ENCODE measurements at places on chromosomes 1 and 21.

DNA sequence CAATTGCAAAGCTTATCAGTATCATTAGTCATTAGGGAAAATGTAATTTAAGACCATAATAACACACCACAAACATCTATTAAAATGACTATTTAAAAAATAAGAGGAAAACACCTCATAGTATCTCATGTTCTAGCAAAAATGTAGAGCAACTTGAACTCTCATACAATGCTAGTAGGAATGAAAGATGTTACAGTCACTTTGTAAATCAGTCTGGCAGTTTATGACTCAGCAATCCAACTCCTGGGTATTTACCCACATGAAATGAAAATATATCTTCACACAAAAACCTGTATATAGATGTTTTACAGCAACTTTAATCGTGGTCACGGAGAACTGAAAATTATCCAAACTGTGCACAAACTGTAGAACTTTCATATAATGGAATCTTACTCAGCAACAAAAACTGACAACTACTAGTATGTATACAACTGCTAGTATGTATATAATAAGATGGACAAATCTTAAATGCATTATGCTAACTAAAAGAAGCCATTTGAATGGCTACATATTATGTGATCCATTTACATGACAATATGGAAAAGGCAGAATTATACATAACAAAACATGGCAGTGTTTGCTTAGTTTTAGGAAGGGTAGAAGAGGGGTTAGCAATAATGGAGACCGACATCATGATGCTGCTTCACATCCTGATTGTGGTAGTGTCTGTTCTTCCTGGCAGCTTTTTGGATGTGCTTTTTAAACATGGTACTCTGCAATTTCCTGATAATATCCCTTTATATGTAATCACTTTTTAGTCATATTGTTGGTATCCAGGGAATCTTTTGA, 267.0 kb downstream of the KCTD3 start:
- DNase-seq, result no peak

- DNase-seq, result no peak
Observed at GRCh38 chr1:210489491-210489890, 160.8 kb downstream of the HHAT start.

DNA sequence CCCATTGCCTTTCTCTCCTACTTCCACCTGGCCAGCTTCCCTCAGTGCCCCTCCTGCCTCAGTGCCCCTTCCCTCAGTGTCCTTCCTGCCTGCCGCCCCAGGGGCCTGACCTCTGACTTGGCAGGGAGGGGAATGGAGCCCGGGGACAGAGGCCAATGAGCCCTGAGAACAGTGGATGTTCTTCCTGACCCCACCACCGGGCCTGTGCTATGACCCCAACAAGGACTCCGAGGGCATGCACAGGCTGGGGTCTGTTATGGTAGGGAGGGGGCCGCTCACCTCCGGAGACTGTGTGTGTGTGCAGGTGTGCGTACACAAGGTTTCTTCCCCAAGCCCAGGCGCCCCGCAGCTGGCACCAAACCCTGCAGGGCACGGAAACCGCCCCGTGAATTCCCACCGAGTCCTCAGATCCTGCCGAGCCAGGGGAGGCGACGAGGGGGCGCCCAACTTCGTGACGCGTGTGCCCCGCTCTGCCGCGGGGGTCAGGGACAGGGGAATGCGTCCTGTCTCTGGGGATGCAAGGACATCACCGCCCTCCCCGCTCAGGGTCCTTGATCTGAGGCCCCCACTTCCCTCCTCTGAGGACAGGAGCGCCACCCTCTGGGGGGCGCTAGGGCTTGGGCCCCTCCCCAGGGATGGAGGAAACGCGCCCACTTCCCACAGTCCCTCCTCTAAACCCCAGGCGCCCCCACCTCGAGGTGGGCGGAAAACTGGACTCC, 766 bp downstream of the RAP1GAP start:
- no peak for DNase-seq

GRCh38 chr1:206545351-206545750, 38.0 kb downstream of the RASSF5 start:
- DNase-seq, result no peak

GRCh38 chr1:90133133-90133532, 138.2 kb downstream of the ZNF326 start:
- DNase-seq, result no peak

- no peak for DNase-seq
Observed at GRCh38 chr1:207427832-207428585, 26.1 kb upstream of the CR2 start.

DNA sequence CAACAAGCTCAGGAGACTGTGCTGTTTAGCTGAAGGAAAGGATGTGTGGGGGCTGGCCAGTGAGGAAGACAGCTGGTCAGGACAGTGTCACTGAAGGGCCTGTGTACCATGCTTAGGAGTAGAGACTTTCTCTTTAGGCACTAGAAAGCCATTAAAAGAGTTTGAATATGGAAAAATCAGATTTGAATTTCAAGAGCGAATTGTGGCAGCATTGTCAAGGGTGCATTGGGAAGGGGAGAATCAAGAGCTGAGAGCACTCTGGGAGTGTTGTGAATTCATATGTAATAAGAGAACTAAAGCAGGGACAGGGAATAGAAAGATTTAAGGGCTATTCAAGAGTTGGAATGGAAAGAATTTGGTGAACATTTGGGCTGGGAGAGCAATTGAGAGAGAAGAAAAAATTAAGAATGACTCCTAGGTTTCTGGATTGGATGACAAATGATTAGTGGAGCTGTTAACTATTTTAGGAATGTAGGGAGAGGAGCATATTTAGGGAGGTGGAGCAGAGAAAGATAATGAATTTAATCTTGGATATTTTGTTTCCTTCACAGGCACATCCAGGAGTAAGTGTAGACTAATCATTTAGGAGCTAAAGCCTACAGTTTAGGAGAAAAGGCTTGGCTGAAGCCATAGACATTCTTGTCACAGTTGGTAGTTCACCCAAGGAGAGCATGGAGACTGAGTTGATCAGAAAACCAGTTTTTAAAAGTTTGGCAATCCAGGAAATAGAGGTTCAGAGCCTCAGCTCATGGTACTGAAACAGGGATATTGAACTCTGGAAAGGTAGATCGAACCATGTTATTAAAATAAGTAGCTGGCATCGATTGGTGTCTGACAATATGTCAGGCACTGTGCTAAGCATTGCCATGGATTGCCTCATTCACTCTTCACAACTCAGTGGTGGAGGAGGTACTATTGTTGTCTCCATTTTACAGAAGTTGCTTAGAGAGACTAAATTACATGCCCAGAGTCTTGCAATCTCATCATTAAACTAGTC, 23.1 kb upstream of the TOR3A start:
- DNase-seq, result no peak

GRCh38 chr1:92563457-92564216, 76.9 kb upstream of the GFI1 start:
- no peak for DNase-seq

DNA sequence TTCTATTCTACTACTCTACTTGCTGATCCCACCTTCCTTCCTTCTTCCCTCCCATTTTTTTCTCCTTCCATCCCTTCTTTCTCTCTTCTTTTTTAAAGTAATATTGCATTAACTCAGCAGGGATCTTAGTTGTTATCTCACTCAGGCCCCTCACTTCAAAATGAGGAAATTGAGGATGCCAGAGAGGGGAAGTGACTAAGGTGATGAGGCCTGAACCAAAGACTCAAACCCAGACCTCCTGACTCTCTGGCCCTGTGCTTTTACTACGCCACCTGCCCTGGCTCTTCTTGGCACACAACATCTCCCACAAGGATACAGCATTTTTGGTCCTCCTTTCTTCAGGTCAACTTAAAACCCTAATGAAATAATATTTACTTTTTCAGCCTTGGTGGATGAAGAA, 151.7 kb upstream of the ZNF648 start:
- no peak for DNase-seq

GRCh38 chr1:246506367-246506673, 759 bp downstream of the SMYD3 start:
- no peak for DNase-seq

DNA sequence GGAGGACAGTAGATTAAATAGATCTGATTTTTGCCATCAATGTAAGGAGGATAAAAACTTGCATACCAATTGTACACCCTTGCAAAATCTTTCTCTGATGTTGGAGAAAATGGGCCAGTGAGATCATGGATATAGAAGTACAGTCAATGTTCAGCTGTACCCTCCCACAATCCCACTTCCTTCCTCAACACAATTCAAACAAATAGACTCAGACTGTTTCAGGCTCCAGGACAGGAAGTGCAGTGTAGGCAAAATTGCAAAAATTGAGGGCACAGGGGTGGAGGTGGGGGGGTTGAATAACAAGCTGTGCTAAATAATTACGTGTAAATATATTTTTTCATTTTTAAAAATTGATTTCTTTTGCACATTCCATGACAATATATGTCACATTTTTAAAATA, 3.9 kb upstream of the IFI44 start:
- DNase-seq, result no peak

- no peak for DNase-seq
Observed at GRCh38 chr1:234875953-234876855, 252.4 kb downstream of the TOMM20 start.

DNA sequence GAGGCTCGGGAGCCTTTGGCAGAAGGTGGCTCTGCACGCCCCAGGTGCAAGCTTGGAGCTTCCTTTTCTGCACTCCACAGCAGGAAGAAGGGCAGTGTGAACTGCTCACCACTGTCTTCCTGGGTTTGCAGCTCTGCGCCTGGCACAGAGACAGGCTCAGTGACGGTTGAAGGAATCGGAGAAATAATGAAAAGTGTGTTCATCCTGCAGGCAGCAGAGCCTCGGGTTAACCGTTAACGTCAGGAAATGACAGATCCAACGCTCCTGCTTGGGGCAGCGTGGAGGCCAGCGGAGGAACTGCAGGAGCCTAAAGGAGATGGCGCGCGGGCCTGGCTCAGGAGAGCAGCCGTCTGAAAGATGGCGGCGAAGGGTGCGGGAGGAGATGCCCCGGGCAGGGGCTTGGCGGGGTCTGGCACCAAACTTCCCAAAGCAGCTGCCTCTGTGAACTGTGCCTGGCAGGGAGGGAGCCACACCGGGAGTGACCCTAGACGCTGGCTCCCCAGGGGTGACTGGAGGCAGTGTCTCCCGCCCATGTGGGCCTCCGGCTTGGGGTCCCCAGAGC, 10.9 kb upstream of the SAMD11 start:
- DNase-seq, result no peak

DNA sequence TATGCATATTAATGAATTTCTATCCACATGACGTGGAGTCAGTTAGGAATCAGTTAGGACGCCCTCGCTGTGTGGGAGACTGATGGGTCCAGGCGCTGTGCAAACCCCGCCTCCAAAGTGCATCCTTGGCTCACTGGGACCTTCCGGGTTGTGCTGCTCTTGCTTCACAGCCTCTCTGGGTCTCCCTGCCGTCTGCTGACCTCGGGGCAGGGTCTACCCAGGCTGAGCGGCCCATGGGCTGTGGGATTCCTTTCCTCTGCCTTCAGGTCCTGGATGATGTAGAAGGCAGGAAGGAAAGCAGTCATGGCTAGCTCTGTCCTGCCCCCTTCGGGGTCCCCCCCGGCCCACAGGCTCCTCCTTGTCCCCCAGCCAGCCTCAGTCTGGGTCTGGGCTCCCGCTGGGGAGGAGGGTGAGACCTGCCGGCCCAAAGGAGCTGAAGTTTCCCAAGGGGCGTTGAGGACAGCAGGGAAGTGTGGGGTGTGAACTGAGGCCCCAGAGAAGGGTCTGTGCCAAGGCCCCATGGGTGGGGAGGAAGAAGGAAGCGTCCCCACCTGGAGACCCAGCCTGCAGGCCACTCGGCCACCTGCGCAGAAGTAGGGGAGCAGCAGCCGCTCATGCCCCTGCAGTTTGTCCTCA, 24.6 kb upstream of the CDK11A start:
- no peak for DNase-seq

- DNase-seq, result no peak
Observed at GRCh38 chr1:61133335-61134019, 51.1 kb downstream of the NFIA start.

- peak; percentile 10 for DNase-seq
Observed at GRCh38 chr1:7942214-7942921, 1.7 kb upstream of the TNFRSF9 start.

GRCh38 chr1:60791226-60791625, 291.1 kb upstream of the NFIA start:
- no peak for DNase-seq

GRCh38 chr1:2985067-2985561, 36.2 kb upstream of the ACTRT2 start:
- DNase-seq, result no peak

DNA sequence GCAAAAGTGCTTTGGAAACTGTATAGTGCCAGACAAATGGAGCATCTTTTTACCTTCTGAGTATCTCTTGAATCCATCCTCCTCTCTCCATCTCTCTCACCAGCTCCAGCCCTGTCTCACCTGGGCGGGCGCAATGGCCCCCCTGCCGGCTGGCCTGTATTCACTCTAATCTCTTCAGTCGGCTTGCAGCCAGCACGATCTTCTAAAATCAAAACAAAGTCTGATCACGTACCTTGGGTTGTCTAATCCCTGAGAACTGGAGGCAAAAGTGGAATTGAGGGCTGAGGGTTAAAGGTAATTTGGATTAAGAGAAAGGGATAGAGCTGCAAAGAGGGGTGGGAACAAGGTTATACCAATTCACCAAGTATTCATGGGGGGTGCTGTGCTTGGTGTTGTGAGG, 46.0 kb upstream of the LRRN2 start:
- no peak for DNase-seq

- no peak for DNase-seq
Observed at GRCh38 chr1:22418312-22418711, 33.3 kb upstream of the ZBTB40 start.

- DNase-seq, result no peak
Observed at GRCh38 chr1:62325681-62326080, 6.4 kb upstream of the KANK4 start.

DNA sequence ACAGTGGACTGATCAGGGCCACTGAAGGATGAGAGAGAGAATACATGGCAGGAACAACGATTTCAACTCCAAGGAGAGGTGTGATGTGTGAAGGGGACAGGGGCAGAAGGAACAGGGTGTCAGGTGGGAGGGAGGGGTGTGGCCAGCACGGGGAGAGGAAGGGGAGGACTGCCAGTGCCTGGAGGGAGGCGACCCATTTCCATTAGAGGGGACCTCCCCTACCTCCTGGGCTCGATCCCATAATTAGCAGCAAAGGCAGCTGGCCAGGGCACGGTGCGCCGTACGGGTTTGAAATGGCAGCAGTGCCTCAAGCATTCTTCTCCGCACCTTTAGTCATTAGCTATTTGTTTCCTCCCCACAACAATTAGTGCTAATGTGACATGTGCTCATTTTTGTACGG, 22.7 kb downstream of the CRYAA start:
- DNase-seq, result no peak

DNA sequence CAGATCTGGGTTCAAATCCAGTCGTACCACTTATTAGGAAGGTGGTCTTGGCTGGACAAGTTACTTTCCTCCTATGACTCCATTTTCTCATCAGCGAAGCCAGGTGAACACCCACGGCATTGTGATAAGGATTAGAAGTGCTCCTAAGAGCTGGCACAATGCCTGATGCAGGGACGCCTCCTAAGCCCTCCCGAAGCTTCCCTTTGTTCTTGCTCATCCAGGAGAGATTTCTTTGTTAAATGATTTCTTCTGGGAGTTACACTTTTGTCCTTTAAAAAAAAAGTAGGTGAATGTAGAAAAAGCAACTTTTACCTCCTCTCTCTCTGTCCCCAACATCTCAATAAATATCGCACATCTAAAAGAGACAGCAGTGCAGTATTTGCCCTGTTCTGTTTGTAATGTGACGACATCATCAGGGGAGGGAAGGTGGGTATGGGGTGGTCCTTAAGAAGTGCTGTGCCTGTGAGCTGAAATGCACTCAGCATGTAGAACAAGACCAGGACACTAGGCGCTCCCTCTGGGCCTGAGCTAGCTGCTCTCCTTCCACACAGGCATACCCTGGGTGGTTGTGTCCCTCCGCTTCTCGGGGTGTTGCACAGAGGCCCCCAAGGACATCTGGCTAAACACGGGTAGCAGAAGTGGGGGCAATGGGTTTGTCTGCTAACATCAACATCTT, 43.9 kb downstream of the SUSD4 start:
- DNase-seq, result no peak

- DNase-seq, result no peak
Observed at GRCh38 chr1:5297886-5298239, 643.5 kb downstream of the AJAP1 start.

Measured in T follicular helper cell (primary cell).